Fibroblast of skin of right biceps (primary cell): ENCODE measurements at places on chromosomes 2 and 18.

- DNase-seq = no peak
Measured at GRCh38 chr18:21851327-21851961, 110.9 kb downstream of the MIB1 start.

DNA sequence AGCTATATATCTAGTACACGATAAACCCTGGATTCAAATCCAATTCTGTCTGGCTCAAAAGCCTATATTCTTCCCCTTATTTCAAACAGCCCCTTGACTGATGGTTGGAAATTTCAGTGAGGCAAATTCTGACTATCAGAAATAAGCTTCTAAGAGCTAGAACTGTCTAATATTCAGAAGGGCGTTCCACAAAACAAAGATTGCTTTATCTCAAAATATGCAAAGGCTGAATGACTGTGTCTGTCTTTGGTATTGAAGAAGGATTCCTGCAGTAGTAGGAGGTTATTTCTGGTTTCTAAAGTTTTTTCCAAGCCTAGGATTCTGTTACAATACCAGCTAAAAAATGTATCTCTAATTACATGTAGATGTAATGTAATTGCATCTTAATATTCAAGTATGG lies 31.1 kb downstream of the DRC1 start:
- DNase-seq = no peak

- DNase-seq = no peak
Measured at GRCh38 chr18:6103741-6104140, 208.4 kb upstream of the TMEM200C start.

DNA sequence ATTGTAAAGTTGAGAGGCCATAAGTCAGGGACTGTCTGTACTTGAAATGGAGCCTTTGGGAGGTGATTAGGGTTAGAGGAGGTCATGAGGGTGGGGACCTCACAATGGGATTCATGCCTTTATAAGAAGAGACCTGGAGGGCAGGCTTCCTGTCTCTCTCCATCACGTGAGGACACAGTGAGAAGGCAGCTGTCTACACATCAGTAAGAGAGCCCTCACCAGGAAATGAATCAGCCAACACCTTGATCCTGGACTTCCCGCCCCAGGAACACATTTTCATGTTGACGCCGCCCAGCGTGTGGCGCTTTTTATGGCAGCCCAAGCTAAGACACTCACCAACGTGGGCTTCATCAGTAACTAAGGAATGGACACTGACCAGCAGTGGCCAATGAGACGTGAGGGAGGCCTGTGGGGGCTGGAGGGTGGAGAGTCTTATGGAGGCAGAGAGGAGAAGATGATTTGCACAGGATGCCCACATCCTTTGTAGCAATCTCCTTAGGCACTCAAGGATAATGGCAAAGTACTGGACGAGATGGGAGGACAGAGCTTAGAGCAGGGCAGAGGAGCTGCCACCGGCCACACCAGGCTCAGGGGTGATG lies 162.7 kb downstream of the EIPR1 start:
- no peak for DNase-seq

GRCh38 chr18:80157708-80158343 lies 48.8 kb downstream of the ADNP2 start:
- peak; percentile 63 for DNase-seq

DNA sequence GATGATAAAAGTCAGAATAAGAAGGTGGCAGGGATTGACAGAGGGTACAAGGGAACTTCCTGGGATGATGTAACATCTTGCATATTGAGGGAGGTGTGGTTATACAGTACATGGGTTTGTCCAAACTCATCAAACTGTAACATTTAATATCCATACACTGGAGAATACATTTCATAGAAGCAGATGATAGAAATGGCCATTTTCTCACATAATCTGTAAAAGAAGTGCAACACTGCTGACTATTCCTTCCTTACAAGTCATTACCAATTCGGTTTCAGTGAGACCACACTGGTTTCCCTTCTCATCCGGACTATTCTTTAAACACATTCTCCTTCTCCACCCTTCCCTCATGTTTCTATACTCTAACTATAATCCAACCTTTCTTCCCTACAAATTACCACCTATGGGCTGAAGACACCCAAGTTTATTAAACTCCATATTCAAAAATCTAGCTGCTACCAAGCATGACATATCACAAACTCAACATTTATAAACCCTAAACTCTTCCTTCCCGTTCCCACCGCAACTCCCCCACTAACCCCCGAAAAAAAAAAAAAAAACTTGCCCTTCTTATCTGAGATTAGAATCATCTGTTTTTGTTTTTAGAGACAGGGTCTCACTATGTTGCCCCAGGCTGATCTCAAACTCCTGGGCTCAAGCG lies 1.6 kb downstream of the COX7A2L start:
- DNase-seq = no peak

DNA sequence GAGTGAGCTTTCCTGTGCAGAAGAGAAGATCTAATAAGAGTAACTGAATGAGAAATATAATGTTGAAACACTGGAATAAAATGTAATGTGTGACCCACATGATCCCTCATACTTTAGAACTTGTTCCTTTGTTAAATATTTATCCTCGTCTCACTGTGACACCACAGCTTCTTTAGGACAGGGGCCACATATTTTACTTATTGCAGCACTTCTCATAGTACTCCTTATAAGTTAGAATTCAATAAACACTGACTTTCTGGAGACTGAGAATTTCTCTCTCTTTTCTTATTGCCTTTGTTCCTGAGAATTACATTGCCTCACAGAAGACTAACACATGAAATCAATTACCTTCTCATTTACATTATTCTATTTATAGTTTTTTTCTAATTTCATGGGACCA lies 1234.6 kb upstream of the CHAC2 start:
- DNase-seq = no peak
